Activated CD8-positive, alpha-beta T cell treated with anti-CD3 and anti-CD28 coated beads, Interleukin-2, amount 10 ng/mL, durations not matched to agents 7 days and 5 days (primary cell): ENCODE measurements at places on chromosomes 16 and 17. TPM values are rescaled to one million over a fixed set of nuclear protein-coding genes. Genes with fewer than 3 reads are reported as not detected.

DLX3 gene
- total RNA-seq, result not detected

DNA sequence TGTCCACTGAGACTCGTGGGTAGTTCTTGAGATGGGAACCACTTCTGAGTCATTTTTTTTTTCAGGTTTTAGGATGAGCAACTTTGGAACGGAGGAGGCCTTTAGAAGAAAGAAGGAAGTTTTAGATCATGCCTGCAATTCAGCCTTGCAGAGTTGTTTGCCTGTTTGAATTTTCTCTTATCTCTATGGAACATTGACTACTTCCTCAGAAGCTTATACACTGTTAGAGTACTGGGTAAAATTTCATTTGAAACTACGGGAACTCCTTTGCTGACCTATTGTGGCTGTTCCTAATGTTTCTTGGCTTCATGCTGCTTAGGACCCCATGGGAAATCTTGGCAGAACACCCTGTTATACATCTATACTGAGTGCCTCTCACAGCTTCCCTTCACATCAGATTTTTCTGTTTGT lies 70.8 kb downstream of the MAP2K6 start:
- no peak overlapping the region for H3K4me3 ChIP-seq
- DNase-seq, result no peak
- H3K4me1 ChIP-seq, result no peaks in the 10 kb centered on the region
- no peaks in the 10 kb centered on the region for H3K27me3 ChIP-seq
- H3K36me3 ChIP-seq, result no peaks in the 10 kb centered on the region

DNA sequence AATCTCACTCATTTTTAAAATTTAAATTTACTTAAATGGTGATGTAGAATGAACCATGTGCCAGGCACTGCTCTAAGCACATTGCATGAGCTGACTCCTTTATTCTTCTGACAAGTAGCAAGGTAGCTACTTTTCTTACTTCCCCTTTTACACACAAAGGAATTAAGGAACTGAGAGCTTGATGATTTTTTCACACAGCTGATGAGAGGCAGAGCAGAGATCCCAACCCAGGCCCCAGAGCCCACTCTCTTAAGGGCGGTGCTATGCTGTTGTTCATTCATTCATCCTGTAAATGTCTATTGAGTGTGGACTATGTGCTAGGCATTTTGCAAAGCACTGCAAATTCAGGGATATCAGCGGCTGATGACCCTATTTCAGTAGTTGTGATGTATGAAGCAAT lies 17.9 kb downstream of the SEC14L5 start:
- DNase-seq, result no peak
- H3K4me1 ChIP-seq, result peaks cover 17% of the 10 kb centered on the region
- H3K27ac ChIP-seq, result no peak overlapping the region
- no peaks in the 10 kb centered on the region for H3K36me3 ChIP-seq
- peaks cover 4% of the 10 kb centered on the region for H3K27me3 ChIP-seq

UBE2O gene
- total RNA-seq, result 31.6 TPM

DNA sequence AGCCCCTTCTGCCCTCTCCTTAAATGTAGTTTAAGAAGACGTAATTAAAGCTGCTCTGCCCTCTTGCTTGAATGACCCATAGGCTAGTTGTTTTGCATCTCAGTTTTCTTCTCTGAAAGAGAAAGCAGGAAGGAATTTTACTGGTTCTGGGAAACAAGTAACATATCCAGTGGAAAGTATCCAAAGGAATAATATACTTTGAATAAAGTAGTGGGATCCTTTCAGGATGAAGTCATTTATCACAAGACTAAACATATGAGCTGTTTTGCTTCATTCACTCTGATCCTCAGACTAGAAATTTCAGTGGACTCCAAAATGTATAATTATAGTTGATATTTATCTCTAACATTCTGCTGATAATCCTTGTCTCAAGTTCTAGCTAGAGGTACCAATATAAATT lies 1297.6 kb upstream of the GOT2 start:
- no peaks in the 10 kb centered on the region for H3K4me1 ChIP-seq
- no peaks in the 10 kb centered on the region for H3K27me3 ChIP-seq
- no peak for DNase-seq
- H3K27ac ChIP-seq, result no peak overlapping the region
- H3K4me3 ChIP-seq, result no peak overlapping the region
- no peaks in the 10 kb centered on the region for H3K36me3 ChIP-seq

GRCh38 chr17:42059815-42060214 lies 9.4 kb upstream of the C17orf113 start:
- H3K36me3 ChIP-seq, result no peaks in the 10 kb centered on the region
- no peak overlapping the region for H3K27ac ChIP-seq
- no peak overlapping the region for H3K4me3 ChIP-seq
- no peak for DNase-seq
- H3K4me1 ChIP-seq, result peaks cover 30% of the 10 kb centered on the region
- no peaks in the 10 kb centered on the region for H3K27me3 ChIP-seq

GRCh38 chr16:30808146-30808545 lies 21.1 kb upstream of the ZNF629 start:
- no peak overlapping the region for H3K4me3 ChIP-seq
- H3K4me1 ChIP-seq, result peaks cover 18% of the 10 kb centered on the region
- H3K27me3 ChIP-seq, result peaks cover 13% of the 10 kb centered on the region
- DNase-seq, result no peak

DNA sequence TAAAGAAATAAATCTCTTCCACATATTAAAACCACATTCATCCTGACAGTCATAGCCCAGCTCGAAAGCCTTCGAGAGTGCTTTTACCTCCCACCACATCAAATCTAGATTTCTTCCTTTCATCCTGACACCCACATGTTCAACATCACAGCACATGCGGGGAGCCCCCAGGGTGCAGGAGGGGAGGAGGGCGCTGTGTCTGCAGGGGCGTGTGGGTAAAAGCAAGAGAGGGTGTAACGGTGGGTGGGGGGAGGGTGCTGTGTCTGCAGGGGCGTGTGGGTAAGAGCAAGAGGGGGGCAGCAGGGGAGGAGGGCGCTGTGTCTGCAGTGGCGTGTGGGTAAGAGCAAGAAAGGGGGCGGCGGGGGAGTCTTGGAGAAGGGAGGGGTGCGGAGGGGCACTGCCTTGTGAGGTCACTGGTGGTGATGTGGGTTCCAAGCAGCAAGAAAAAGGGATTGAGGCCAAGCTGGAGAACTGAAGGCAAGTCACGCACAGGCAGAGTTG lies 34.7 kb downstream of the ADCY9 start:
- peak overlapping the region; percentile 50 for H3K27ac ChIP-seq
- peak; percentile 41 for DNase-seq
- H3K4me1 ChIP-seq, result peaks cover 44% of the 10 kb centered on the region
- peaks cover 8% of the 10 kb centered on the region for H3K36me3 ChIP-seq
- H3K27me3 ChIP-seq, result no peaks in the 10 kb centered on the region

GRCh38 chr17:73431401-73432205 lies 119.8 kb upstream of the CDC42EP4 start:
- H3K27ac ChIP-seq, result peak overlapping the region; percentile 77
- peaks cover 24% of the 10 kb centered on the region for H3K4me1 ChIP-seq
- H3K36me3 ChIP-seq, result peaks cover 6% of the 10 kb centered on the region
- H3K4me3 ChIP-seq, result no peak overlapping the region
- H3K27me3 ChIP-seq, result no peaks in the 10 kb centered on the region

GRCh38 chr17:2899906-2900305 lies 103.7 kb downstream of the RAP1GAP2 start:
- no peaks in the 10 kb centered on the region for H3K27me3 ChIP-seq
- H3K36me3 ChIP-seq, result no peaks in the 10 kb centered on the region
- H3K27ac ChIP-seq, result no peak overlapping the region
- no peak for DNase-seq
- no peaks in the 10 kb centered on the region for H3K4me1 ChIP-seq
- no peak overlapping the region for H3K4me3 ChIP-seq

DNA sequence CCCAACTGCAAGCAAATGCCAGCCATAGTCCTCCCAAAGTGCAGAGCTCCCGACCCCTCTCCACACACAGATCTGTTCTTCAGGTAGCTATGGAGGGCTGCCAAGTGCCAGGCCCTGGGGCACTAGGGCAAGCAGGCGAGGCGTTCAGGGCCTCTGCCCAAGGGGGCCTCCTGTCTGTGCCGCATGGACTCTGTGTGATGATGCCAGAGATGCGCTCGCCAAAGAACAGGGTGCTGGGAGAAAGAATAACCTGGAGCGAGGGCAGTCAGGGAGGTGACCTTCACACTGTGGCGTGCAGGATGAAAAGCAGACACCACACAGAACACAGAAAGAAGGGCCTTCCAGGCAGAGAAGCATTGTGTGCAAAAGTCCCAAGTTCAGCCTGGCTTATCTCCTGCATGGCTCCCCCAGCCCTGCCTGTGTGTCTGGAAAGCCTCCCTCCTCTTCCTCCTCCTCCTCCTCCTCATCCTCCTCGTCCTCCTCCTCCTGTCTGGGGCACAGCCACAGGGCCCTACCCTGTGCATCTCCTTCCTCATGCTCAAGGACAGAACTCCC lies 44.2 kb downstream of the PEMT start:
- no peak for DNase-seq
- H3K27me3 ChIP-seq, result no peaks in the 10 kb centered on the region
- H3K36me3 ChIP-seq, result no peaks in the 10 kb centered on the region
- no peaks in the 10 kb centered on the region for H3K4me1 ChIP-seq
- no peak overlapping the region for H3K27ac ChIP-seq
- H3K4me3 ChIP-seq, result no peak overlapping the region

GRCh38 chr17:11922638-11923037 lies 74.6 kb downstream of the ZNF18 start:
- DNase-seq, result no peak
- no peaks in the 10 kb centered on the region for H3K36me3 ChIP-seq
- no peak overlapping the region for H3K4me3 ChIP-seq
- H3K4me1 ChIP-seq, result no peaks in the 10 kb centered on the region
- no peak overlapping the region for H3K27ac ChIP-seq
- no peaks in the 10 kb centered on the region for H3K27me3 ChIP-seq

CLEC18B gene
- 0.76 TPM for total RNA-seq

DNA sequence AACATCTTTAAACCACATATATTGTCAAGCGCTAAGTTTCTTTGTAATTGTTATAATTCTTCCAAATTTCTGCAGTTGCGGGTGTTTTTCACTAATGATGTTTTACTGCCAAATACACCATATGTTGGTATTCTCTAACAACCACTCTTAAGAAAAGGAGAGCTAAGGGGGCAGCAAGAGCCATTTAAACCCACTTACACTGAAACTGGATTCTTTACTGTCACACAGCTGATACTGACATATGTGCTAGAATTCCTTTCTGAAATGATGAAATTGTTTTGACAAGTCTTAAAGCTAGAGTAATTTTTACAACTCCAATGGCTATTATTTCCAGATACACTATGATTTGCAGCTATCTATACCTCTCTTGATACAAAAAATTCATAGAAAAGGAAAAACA lies 483.1 kb downstream of the CDH11 start:
- no peak for DNase-seq
- no peaks in the 10 kb centered on the region for H3K36me3 ChIP-seq
- H3K4me3 ChIP-seq, result no peak overlapping the region
- H3K27ac ChIP-seq, result no peak overlapping the region

- H3K4me1 ChIP-seq, result peaks cover 22% of the 10 kb centered on the region
- H3K36me3 ChIP-seq, result peaks cover 9% of the 10 kb centered on the region
- no peak for DNase-seq
These were observed 5.7 kb downstream of the CBX1 start for GRCh38 chr17:48095611-48096010.

ZDHHC1 gene
- 0.26 TPM for total RNA-seq

- H3K36me3 ChIP-seq, result peaks cover 38% of the 10 kb centered on the region
- peaks cover 13% of the 10 kb centered on the region for H3K4me1 ChIP-seq
- no peak for DNase-seq
- no peak overlapping the region for H3K4me3 ChIP-seq
These were observed 32.8 kb downstream of the HELZ start for GRCh38 chr17:67212231-67212630.

CDH15 gene
- not detected for total RNA-seq

TEX19 gene
- not detected for total RNA-seq

DNA sequence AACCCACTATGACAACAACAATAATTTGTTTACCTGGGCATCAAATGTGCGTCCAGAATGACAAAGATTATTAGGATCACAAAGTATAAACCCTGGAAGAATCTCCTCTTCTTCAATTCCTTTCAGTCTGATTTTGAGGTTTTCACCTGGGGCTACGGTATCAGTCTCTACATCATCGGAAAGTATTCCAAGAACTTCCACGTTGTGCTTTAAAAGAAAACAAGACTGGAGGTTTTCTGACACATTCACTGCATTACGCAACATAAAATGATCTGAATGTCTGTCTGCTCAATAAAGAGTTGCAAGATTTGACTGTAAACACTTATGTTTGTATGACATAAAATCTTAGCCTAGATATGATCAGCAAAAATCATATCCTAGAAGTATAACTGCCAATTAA lies 26.0 kb upstream of the RSL1D1 start:
- H3K4me3 ChIP-seq, result no peak overlapping the region
- H3K27ac ChIP-seq, result no peak overlapping the region
- H3K4me1 ChIP-seq, result no peaks in the 10 kb centered on the region

ACSM2A gene
- total RNA-seq, result not detected

GRCh38 chr16:78930561-78930960 lies 670.0 kb downstream of the MAF start:
- H3K36me3 ChIP-seq, result no peaks in the 10 kb centered on the region
- H3K4me1 ChIP-seq, result no peaks in the 10 kb centered on the region
- H3K27ac ChIP-seq, result no peak overlapping the region

DNA sequence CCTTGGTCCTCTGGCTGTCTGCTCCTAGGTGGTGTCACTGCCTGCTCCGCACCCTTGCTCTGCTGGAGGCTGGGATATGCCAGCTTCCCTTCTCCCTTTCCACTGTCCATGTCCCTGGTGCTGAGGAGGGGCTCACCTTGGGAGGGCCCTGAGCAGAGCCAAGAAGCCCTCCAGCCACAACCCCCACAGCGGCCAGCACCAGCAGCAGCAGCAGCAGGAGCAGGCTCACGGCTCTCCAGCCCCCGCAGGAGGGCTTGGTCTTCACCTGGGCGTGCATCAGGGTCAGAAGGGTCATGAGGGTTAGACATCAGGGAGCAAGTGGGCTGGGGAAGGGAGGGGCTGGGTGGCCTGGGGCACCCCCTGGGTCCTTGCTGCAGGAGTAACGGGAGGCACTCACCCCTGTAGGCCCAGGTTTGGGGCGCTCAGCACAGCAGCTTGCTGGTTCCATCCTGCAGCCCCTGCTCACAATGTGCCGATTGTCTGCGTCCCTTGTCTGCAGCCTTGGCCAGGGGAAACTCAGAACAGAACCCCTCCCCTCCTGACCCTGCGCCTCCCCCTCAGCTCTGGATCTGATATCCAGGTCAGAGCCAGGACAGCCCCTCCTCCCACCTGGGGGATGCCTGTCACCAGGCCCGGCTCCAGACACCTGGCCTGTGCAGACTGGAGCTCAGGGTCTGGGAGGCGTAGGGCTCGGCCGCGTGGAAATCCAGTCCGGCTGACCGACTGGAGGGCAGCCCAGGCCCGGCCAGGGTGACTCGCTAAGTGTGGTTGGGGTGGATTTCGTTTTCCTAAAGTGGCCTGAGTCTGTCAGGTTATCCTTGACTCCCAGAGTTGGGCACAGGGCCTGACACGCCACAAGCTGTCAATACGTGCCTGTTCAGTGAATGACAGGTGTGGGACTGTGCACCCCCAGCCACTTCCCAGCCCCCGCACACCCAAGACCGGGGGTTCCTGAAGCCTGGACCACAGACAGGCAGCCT lies at the start of gene BRICD5:
Gene BRICD5 (minus strand): TSS at position 478 of the 980 bp plus-strand sequence. CDS start 30 bp downstream, at position 448.
- peaks cover 34% of the 10 kb centered on the region for H3K36me3 ChIP-seq
- H3K27me3 ChIP-seq, result no peaks in the 10 kb centered on the region
- no peak within 1 kb of the TSS for H3K4me3 ChIP-seq
- peaks cover 38% of the 10 kb centered on the region for H3K4me1 ChIP-seq

GRCh38 chr16:87648236-87648635 lies 45.9 kb downstream of the JPH3 start:
- H3K4me1 ChIP-seq, result no peaks in the 10 kb centered on the region
- H3K36me3 ChIP-seq, result no peaks in the 10 kb centered on the region
- H3K4me3 ChIP-seq, result no peak overlapping the region
- H3K27ac ChIP-seq, result no peak overlapping the region
- DNase-seq, result no peak
